ENCODE measurements at places on chromosomes 12 and 14. TPM values are rescaled to one million over a fixed set of nuclear protein-coding genes. Genes with fewer than 3 reads are reported as not detected.

Gene RIPK3
- total RNA-seq, result not detected

Gene AMN
- total RNA-seq, result 0.39 TPM

Gene SYNE2
- 10.3 TPM for total RNA-seq

Gene MIPOL1
- 3.4 TPM for total RNA-seq

Gene POTEM
- not detected for total RNA-seq

Gene FAM90A1
- total RNA-seq, result not detected

Gene NKX2-8
- total RNA-seq, result 4.2 TPM

Gene MANSC1
- 5.3 TPM for total RNA-seq

Gene PTPRQ
- not detected for total RNA-seq

Gene PRH2
- total RNA-seq, result not detected

All from A549 treated with GW870086 at 1 μM for 4 hours (cell line).